ENCODE measurements at places on chromosomes 11 and 22.

GRCh38 chr22:36378869-36379217 is 8.9 kb downstream of the MYH9 start:
- DNase-seq = no peak

- DNase-seq = no peak
Observed at GRCh38 chr11:1943977-1944376, 3.2 kb upstream of the MRPL23 start.

- DNase-seq = no peak
Observed at GRCh38 chr11:117470576-117470975, 142.9 kb downstream of the CEP164 start.

GRCh38 chr11:121412000-121412587 is 40.0 kb upstream of the SORL1 start:
- DNase-seq = no peak

DNA sequence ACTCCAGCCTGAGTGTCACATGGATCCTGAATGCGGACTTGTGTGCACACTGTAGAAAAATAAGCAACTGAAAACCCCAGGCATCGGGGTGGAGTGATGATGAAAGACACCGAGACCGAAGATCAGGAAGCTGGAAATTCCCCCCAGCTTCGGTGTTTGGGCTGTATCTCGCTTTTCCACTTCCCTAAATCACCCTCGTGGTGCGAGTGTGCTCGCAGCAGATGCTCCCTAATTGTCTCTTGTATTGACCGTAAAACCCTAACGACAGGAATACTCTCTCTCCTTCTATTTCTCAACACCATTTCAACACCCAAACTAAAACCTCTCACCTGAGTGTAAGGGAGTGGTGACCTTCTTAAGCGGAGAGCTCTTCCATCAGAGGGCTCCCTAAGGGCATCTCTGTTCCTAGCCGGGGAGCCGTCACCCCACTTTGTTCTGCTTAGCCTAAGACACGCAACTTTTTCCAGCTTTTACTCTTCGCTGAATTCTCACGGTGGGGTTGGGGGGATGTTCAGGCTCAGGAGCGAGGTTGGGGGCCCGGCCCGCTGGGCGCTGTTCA is 635 bp upstream of the GRK3 start:
- DNase-seq = no peak

DNA sequence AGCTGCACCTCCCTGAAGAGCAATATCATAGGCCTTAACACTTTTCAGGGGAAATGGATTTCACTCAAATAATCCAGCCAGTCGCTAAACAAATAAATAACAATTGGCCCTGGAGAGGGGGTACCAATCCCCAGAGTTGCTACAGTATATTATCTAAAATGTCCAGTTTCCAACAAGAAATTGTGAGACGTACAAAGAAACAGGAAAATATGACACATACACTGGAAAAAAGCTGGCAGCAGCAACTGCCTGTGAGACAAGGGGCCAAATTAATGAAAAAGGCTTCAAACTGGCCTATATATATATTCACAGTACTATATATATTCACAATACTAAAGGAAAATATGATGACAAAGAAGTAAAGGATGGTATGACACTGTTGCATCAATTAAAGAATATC is 4.0 kb downstream of the NF2 start:
- DNase-seq = no peak

DNA sequence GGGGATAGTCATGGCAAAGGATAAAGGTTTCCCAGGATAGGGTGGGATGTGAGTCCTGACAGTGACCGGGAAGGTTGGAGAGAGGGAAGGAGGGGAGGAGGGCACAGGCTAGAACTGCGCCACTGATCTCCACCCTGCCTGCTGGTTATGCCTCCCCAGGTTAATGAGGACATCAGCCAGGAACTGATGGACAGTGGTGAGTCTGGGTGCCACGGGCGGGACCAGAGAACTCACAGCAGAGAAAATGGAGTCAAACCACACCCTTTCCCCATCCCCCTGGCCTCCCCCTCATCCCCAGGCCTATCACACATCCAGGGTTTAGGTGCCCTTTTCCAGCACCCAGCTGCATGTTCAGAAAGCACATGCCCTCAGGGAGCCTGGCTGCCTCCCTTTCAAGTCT is 10.2 kb downstream of the ANKK1 start:
- no peak for DNase-seq

DNA sequence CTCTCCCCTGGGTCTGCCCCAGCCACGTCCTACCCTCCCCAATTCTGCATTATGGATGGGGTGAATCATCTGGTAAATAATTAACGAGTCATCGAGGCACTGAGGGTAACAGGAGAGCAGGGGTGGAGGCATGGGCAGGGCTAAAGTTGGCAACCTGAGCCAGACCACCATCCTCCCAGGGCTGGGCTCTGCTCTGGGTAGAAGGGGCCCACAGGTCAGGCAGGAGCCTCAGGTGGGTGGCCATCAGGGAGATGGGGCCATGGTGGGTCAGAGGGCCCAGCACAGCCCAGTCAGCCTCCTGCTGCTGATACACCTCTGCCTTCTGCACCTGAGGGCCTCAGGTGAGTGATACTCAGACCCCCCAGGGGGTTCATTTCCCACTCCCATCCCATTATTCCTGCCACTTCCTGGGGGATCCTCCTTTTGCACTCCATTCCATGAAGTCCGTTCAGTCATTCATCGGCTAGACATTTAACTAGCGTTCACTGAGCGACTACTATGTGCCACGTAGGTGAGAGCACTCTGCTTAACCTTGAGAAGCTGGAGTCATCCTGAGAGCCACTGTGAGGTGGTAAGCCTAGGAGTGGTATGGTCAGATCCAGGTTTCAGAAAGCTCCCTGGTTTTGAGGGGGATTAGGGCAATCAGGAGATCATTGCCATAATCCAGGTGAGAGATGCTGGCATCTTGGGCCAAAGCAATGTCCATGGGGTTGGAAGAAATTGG is at the start of gene VSIG10L2:
Gene VSIG10L2, plus strand, starts transcription at position 248 of the 724 bp plus-strand sequence. Its CDS starts 12 bp downstream, at position 260.
- DNase-seq = no peak

DNA sequence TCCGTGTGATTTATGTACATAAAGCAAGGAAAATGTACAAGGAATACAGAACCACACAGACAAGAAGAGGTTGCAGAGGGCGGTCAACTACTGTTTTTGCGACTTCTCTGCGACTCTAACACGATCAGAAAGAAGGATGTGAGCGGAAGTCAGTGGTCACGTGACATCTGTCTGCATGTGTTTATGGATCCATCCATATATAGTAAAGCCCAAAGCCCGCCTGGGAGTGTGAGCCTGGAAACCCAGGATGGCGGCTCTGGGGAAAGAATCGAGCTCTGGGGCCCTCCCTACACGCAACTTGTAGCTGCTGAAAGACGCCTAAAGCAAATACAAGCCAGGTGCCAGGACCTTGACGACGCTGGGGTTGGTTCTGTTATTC is 8.8 kb downstream of the OSBPL5 start:
- DNase-seq = no peak

- no peak for DNase-seq
Observed at GRCh38 chr22:21949569-21949918, 3.1 kb downstream of the PPM1F start.

DNA sequence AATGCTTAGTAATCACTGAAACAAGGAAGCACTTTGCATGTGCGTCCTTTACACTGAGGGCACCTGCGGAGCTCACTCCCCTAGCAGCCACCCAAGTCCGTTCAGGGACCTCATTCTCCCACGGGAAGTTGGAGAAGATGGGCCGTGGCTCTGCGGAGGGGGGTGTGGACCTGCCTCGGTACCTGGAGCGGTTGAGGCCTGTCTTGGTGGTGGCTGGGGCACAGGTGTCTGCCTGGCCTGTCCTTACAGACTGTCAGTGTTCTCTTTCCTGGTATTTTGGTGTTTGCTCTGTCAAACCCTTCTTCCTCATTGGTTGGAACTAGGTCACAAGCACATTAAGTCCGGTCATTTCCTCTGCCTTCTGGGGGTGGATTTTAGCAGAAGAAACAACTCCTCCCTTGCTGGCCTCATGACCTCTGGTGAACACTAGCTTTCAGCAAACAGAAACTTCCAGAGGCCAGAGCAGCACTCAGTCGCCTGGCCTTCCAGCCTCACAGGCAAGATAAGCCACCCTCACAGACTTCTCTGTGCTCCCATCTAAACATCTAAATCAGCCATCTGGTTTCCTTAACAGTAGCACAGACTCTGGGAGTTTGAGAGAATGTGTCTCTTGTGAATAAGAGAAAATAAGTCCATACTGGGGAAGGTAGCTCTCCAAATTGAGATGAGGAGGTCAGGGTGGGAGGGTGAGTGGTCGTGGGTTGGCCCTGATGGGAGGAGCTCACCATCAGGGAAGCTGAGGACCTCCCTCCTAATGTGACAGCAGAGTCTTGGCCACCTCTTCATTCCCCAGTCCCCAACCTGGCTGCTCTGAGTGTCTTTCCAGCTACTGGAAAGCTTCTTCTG is 8.6 kb downstream of the SNAP29 start:
- no peak for DNase-seq

DNA sequence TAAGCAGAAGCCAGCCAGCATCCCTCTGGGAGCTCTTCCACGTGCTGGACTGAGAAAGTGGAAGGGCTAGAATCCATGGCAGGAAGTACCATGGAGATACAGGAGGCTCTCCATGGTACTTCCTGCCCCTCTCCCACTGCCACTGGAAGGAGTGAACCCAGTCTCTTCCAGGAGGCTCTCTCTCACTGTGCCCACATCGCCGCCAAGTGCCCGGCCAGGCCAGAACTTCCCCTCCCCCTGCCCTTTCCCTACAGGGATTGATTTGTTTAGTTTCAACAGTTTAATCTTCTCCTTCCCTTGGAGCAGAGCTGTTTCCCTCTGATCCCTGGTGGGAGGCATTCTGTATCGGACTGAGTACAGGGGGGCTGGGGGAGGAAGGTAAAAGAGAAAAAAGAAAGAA is 133.6 kb downstream of the DSCAML1 start:
- no peak for DNase-seq

DNA sequence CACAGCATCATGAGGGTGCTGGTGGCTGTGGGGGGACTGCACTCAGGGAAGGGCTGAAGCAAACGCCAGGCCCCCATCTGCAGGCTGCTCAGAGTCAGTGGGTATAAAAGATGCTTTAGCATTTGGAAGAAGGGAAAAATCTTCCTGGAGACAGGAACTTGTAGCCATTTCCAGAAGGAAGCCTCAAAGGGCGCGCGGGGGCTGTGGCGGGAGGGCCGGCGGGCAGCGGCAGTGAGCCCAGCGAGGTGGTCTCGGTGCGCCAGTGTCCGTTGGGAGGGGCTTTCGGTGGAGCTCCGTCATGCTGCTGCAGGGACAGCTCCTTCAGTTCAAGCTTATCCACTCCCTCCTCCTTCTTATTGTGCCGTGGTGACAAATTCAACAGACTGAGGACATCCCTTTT is 63.0 kb upstream of the PITPNB start:
- no peak for DNase-seq

GRCh38 chr22:46054091-46055073 is 77.4 kb upstream of the WNT7B start:
- DNase-seq = no peak

DNA sequence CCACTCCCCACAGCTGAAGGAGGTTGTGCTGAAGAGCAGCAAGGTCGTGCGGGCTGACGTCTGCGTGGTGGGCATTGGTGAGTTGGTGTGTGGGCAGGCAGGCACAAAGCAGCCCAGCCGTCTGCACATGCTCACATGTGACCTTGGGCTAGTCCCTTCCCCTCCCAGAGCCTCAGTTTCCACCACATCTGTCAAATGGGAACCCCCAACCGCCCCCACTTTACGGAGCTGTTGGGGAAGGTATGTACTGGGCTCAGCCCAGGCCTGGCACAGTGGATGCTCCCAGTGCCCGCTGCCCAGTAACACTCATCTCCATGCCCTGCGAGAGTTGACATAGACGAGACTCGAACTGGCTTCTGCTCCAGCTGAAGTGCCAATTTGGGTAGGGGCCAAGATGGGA is 5.1 kb upstream of the LZTR1 start:
- no peak for DNase-seq

GRCh38 chr11:11454671-11455223 is 101.7 kb upstream of the CSNK2A3 start:
- DNase-seq = no peak

Data from stimulated activated CD4-positive, alpha-beta T cell treated with anti-CD3 and anti-CD28 coated beads, TNF-alpha, amount 100 ng/mL, for 48 hours (primary cell).